ENCODE measurements at places on chromosomes 3 and 15.

DNA sequence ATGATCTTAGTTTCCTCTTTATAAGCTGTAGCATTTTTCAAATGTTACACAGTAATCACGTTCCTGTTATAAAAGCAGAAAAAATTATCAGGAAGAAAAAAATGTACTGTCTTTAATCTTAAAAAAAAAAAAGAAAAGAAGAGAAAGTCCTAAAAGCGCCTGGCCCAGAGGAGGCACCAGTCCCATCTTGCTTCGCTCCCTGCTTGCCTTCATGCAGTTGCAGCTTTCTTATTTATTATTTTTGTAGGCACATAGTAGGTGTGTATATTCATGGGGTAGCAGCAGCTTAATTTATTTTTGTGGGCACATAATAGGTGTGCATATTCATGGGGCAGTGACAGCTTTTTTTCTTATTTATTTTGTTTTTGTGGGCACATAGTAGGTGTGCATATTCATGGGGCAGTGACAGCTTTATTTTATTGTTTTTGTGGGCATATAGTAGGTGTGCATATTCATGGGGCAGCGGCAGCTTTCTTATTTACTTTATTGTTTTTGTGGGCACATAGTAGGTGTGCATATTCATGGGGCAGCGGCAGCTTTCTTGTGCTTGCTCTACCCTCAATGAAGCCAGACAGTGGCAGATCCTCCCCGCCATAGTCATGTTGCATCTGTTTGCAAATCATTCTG, 5.5 kb upstream of the EHD4 start:
- DNase-seq, result no peak

- DNase-seq, result no peak
These were observed 33.0 kb downstream of the DENND6A start for GRCh38 chr3:57659806-57660439.

DNA sequence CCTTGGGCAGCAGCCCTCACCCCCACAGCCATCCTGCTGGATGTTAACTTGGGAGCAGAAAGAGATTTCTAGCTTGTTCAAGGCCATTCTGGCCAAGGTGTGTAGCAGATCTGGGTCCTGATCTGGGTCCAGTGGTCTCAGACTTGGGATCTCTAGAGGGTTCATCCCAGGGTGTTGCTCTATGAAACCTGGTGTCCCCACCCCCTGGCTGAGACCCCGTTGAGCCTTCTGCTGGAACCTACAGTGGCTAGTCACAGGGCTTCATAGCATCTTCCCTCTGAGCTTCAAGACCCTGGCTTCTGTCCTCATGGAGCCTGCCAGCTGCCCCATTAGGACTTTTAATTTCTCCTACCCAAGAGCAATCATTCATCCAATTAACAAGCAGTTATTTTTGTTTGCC, 64.3 kb downstream of the EPHB1 start:
- no peak for DNase-seq

- no peak for DNase-seq
These were observed 14.1 kb upstream of the SH3BP5 start for GRCh38 chr3:15346516-15346915.

GRCh38 chr15:87573534-87573933, 683.0 kb downstream of the NTRK3 start:
- no peak for DNase-seq

DNA sequence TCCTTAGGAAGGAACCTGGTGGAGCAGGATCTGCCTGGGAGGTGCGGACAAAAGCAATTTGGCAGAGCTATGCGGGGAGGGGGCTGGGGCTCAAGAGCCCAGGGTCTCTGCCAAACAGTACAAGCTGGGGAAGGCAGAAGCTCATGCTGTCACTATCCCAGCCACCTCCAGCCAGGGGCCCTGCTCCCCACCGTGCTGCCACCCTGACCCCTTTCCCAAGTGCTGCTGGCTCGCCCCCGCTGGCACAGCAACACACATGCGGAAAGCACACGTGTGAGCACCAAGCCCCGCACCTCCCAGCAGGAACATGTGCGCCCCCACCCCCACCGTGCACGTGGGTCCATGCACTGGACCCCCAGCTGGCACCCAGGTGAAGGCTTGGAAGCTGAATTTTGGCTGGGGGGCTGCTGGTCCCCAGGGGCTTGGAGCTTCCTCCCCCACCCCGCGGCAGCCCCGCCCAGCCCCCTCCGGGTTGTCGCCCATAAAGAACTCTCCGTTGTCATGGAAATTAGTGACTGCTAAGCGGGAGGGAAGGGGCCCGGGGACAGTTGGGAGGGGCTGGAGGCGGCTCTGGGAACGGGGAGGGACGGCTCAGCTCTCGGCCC, 742 bp downstream of the CAMKV start:
- DNase-seq, result no peak

DNA sequence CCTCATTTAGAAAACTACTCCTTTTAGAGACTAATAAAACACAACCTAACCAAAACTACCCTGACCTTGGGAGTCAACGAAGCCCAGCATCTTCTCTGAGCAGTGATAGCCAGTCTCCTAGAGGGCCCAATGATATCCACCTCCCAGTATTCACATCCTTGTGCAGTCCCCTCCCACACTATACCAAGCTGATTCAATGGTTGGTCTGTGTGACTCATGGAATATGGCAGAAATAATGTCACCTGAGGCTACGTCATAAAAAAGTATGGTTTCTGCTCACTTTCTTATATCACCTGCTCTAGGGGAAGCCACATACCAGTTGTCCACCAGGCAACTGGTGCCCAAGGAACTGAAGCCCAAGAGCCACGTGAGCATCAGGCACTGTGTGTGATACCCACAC, 21.4 kb upstream of the USF3 start:
- DNase-seq, result no peak

Measured in NCI-H748 treated with DMSO at 0.1 percent for 48 hours (cell line).